ENCODE measurements at places on chromosomes 7 and 10. TPM values are rescaled to one million over a fixed set of nuclear protein-coding genes. Genes with fewer than 3 reads are reported as not detected.

The GBX1 gene
- polyA plus RNA-seq, result not detected

The MRPL32 gene
- 80.8 TPM for polyA plus RNA-seq

The TBC1D12 gene
- 3.5 TPM for polyA plus RNA-seq

The PIK3CG gene
- not detected for polyA plus RNA-seq

The FOXI2 gene
- not detected for polyA plus RNA-seq

The LIPJ gene
- not detected for polyA plus RNA-seq

The FGL2 gene
- not detected for polyA plus RNA-seq

The HBP1 gene
- 20.1 TPM for polyA plus RNA-seq

The FGFR2 gene
- polyA plus RNA-seq, result 0.21 TPM

The DGKI gene
- 0.14 TPM for polyA plus RNA-seq

The CEP55 gene
- polyA plus RNA-seq, result 52.4 TPM

The SFXN3 gene
- 26.4 TPM for polyA plus RNA-seq

The PAPOLB gene
- polyA plus RNA-seq, result not detected

The UCN3 gene
- 0.11 TPM for polyA plus RNA-seq

The GLI3 gene
- 0.24 TPM for polyA plus RNA-seq

The UTF1 gene
- not detected for polyA plus RNA-seq

The LRMDA gene
- 5.1 TPM for polyA plus RNA-seq

The TMEM229A gene
- polyA plus RNA-seq, result not detected

The ZCWPW1 gene
- polyA plus RNA-seq, result 2.5 TPM

The VIPR2 gene
- polyA plus RNA-seq, result not detected

The AVPI1 gene
- 70.3 TPM for polyA plus RNA-seq

The CUBN gene
- polyA plus RNA-seq, result 0.04 TPM

The AMPH gene
- polyA plus RNA-seq, result 0.26 TPM

The RASSF4 gene
- 1.9 TPM for polyA plus RNA-seq

The PIP gene
- not detected for polyA plus RNA-seq

The KAZALD1 gene
- 2.9 TPM for polyA plus RNA-seq

The HMX3 gene
- polyA plus RNA-seq, result not detected

The TBX20 gene
- polyA plus RNA-seq, result 1.3 TPM

The ZNF316 gene
- polyA plus RNA-seq, result 18.9 TPM

The CHRM2 gene
- not detected for polyA plus RNA-seq

The LOXL4 gene
- 2.0 TPM for polyA plus RNA-seq

The FKBP6 gene
- not detected for polyA plus RNA-seq

The CYP2C19 gene
- not detected for polyA plus RNA-seq

The SUFU gene
- 4.6 TPM for polyA plus RNA-seq

The ECHDC3 gene
- polyA plus RNA-seq, result 6.1 TPM

The PTF1A gene
- polyA plus RNA-seq, result not detected

The ZEB1 gene
- polyA plus RNA-seq, result 8.5 TPM

The EBLN1 gene
- not detected for polyA plus RNA-seq

Measured in A549 (cell line).